ENCODE measurements at places on chromosomes 3 and 15.
A peak's percentile ranks its signal among the peaks of the same experiment; 100 is the strongest.

DNA sequence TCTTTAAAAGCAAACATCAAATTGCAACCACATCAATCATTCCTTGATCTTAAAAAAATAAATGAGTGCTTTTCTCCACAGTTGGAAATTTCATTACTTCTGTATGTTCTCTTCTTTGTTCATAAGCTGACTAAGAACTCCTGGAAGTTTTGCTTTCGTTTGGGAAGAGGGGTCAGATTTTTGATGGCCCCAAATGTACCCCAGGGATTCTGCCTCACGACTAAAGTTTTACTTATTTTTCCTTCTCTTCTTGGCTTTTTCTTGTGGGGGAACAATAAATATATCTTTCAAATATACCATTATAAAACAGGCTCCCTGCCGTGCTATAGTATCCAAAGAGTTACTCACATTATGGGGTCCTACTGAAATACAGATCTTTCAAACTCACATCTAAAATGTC is 215.0 kb upstream of the CDIN1 start:
- DNase-seq, result no peak

- DNase-seq, result peak; percentile 7
Observed at GRCh38 chr3:147157631-147158030, 248.7 kb downstream of the ZIC4 start.

GRCh38 chr15:93294896-93295295 is 205.9 kb upstream of the RGMA start:
- no peak for DNase-seq

- peak; percentile 62 for DNase-seq
Observed at GRCh38 chr15:100043068-100043641, 298.6 kb downstream of the ADAMTS17 start.

DNA sequence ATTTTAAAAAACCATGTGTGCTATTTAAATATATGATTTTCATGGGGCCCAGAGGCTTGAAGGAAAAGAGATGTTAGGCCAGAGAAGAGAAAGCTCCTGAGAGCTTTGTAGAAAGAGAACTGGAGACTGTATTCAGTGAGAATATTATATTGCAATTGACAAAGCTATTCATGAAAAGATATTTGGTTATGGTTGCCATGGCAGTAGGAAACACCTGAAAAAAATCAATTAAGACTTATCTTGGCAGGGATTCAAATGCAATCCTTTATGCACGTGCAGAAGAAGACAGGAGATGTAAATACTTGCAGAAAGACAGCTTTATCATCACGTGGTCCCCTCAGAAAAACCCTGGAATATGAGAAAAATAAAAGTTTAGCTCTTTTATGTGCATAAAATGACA is 636.0 kb upstream of the TBL1XR1 start:
- DNase-seq, result no peak

DNA sequence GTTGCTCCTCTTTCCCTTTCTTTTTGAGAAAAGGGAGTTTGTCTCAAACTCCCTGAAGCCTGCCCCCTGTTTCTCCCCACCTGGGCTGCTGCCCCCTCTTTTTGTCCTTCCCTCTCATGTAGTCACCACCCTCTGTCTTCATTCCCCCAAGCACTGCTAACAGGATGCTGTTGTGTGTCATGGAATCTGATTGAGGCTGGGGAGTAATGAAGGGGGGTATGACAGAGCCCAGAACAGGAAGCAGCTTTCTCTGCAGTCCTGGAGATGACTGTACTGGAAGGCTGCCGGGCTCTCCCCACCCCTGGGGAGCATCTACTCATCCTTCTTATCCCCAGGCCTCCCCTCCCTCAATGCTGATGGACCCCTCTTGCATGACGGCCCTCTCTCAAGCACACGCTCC is 181.6 kb downstream of the ABHD5 start:
- DNase-seq, result peak; percentile 71

DNA sequence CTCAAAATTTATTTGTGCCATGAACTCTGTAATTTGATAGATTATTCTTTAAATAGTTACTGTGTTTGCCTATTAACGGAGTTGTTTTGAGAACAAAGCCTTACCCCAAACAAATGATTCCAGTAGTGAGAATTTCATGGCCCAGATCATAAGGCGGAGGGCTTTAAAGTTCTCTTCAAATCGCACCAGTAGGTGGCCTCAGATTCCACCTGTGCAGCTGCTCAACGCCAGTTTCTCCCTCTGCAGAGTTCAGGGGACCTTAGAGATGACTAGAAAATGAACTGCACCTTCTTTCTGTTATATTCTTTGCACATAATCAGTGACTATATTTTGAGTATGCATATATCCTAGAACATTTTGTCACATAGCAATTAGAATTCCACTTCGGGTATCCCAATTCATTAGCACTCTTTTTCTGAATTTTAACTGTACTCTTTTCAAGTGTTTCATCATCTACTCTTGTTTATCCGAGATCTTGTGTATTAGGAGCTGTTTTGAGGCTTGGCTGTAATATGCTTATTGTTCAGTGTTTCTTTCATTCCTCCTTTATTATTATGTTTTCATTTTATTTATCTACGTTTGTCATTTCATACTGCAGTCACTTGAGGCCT is 232.6 kb upstream of the CHRM5 start:
- DNase-seq, result no peak

DNA sequence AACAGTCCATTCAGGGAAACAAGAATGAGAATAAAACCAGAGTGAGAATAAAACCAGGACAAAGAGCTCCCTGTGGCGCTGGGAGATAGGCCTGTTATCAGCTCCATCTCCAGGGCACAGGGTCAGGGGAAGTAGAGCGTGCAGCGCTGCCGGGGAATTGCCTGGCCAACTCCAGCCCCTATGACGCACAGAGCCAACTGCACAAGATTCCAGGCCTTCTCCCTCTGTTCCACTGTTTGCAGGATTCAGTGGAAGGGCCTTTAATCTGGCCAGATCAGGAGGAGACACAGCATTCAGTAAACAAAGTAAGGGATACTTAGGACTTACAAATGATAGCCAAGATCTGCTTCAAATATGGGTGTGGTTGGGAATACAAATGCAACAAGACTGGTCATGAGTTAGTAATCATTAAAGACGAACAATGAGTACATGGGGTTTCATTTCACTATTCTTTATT is 49.4 kb downstream of the ITGB5 start:
- no peak for DNase-seq
